ENCODE measurements at places on chromosomes 2 and 18.

DNA sequence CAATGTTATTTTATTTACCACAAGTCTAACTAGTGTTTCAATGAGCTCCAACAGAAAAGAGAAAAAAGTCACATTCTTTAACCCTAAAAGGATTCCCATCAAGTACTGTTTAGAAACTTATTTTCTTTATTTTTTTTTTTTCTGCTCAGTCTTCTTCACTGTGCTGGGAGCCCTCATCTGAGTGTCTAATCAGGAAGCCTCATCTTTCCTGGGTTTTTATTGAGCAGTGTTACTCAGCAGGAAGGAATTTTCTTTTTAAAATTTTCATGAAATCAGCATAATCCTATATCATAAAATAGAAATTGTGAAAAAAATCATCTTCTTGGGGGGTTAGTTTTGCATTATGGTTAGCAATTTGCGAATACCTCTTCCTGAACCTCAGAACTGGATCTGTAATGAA is 453.8 kb downstream of the CDH2 start:
- no peak overlapping the region for H3K27ac ChIP-seq
- no peaks in the 10 kb centered on the region for H3K4me1 ChIP-seq
- no peaks in the 10 kb centered on the region for H3K36me3 ChIP-seq
- H3K4me3 ChIP-seq: no peak overlapping the region
- H3K27me3 ChIP-seq: no peaks in the 10 kb centered on the region

DNA sequence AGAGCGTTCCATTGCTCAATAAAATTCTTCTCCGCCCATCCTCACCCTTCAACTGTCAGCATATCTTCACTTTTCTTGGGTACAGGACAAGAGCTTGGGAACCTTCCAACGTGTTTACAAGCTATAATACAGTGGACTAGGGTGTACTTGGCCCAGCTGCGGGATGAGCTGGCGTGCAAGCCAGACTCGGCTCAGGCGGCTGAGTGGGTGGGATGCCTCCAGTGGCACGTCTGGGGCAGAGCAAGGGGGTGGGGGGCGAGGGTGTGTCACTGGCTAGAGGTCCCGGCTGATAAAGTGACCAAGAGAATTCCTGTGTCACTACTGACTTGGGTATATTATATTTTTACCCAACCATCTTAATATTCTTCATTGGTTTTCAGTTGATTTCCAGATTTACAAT is 179.7 kb downstream of the EVA1A start:
- no peaks in the 10 kb centered on the region for H3K4me1 ChIP-seq
- H3K27me3 ChIP-seq: no peaks in the 10 kb centered on the region

GRCh38 chr2:197704434-197705120 is 592 bp upstream of the MARS2 start:
- H3K36me3 ChIP-seq: peaks cover 14% of the 10 kb centered on the region
- H3K4me1 ChIP-seq: peaks cover 33% of the 10 kb centered on the region
- H3K27ac ChIP-seq: peak overlapping the region; percentile 89
- H3K27me3 ChIP-seq: peaks cover 14% of the 10 kb centered on the region
- peak overlapping the region; percentile 89 for H3K4me3 ChIP-seq
- no peak for DNase-seq

- H3K27ac ChIP-seq: no peak overlapping the region
- no peaks in the 10 kb centered on the region for H3K4me1 ChIP-seq
- H3K36me3 ChIP-seq: no peaks in the 10 kb centered on the region
- H3K4me3 ChIP-seq: no peak overlapping the region
- H3K27me3 ChIP-seq: peaks cover 3% of the 10 kb centered on the region
- no peak for DNase-seq
These were observed 244.7 kb upstream of the HS6ST1 start for GRCh38 chr2:128563348-128563687.

DNA sequence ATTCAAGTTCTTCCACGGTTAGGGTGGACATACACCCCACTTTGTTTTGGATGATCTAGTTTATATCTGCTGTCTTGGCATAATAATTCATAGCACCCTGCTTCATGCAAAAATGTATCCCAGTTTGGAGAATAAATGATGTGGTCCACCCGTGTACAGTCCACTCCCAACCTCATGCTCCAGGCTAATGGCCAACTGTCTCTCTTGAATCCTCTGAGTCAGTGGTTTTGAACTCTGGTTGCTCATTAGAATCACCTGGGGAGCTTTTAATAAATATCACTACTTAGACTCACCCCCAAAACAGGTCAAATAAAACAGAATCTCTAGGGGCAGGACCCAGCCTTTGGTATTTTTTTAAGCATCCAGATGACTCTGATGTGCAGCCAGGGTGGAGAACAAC is 78.5 kb downstream of the SDC1 start:
- H3K36me3 ChIP-seq: no peaks in the 10 kb centered on the region
- peaks cover 1% of the 10 kb centered on the region for H3K4me1 ChIP-seq
- no peak overlapping the region for H3K27ac ChIP-seq
- no peak overlapping the region for H3K4me3 ChIP-seq
- DNase-seq: no peak
- peaks cover 25% of the 10 kb centered on the region for H3K27me3 ChIP-seq

DNA sequence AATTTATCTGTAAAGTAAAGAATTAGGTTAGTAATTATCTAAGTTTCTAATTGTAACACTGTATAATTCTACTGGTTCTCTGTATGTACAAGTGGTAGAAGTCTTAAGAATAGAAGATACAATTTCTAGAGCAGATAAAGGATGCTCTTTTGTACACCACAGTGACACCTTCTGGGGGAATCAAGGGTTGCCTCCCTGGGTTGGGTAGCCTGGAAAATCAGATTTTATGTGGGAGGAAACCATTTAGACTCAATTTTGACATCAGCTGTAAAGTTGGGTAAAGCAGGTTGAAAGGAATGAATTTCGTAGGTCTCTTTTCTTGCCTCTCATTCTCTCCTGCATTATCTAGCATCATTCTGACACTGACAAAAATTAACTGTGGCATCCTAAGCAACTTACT is 354.8 kb downstream of the DCC start:
- no peak for DNase-seq
- H3K36me3 ChIP-seq: no peaks in the 10 kb centered on the region
- no peak overlapping the region for H3K27ac ChIP-seq
- no peaks in the 10 kb centered on the region for H3K27me3 ChIP-seq
- no peak overlapping the region for H3K4me3 ChIP-seq

GRCh38 chr2:109178968-109179367 is 50.0 kb downstream of the SH3RF3 start:
- H3K27ac ChIP-seq: no peak overlapping the region
- no peaks in the 10 kb centered on the region for H3K36me3 ChIP-seq
- H3K4me1 ChIP-seq: peaks cover 8% of the 10 kb centered on the region
- H3K27me3 ChIP-seq: no peaks in the 10 kb centered on the region
- H3K4me3 ChIP-seq: no peak overlapping the region
- no peak for DNase-seq

Measured in activated B cell treated with CpG ODN at 0.5 μM for 24 hours (primary cell).